ENCODE measurements at places on chromosomes 5 and 9. TPM values are rescaled to one million over a fixed set of nuclear protein-coding genes. Genes with fewer than 3 reads are reported as not detected.
A peak's percentile ranks its signal among the peaks of the same experiment; 100 is the strongest.

ANKS6 gene
- 17.5 TPM for total RNA-seq

CCNO gene
- total RNA-seq = not detected

NSUN2 gene
- total RNA-seq = 124 TPM

ALDH1B1 gene
- total RNA-seq = 25.1 TPM

SLC34A3 gene
- not detected for total RNA-seq

MEIKIN gene
- total RNA-seq = not detected

KCNMB1 gene
- not detected for total RNA-seq

ZNF366 gene
- total RNA-seq = not detected

WNK2 gene
- total RNA-seq = 0.20 TPM

DNA sequence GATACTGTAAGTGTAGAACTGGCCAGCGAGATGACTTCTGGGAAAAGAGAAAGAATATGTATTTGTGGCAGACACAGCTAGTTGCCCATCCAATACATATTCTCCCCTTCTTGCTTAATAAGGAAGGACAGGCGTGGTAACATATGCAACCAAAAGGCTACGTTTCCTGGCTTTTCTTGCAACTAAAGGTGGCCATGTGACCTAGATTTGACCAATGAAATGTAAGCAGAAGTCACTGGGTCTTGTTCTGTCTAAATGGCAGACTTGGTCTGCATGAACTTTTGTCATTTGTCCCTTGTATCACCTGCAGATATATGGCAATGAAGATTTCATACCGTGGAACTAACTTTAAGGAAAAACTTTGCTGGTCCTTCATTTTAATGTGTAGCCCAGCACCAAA lies 183.8 kb downstream of the CDH12 start:
- H3K27ac ChIP-seq = no peak overlapping the region
- DNase-seq = no peak
- no peaks in the 10 kb centered on the region for H3K27me3 ChIP-seq
- H3K4me3 ChIP-seq = no peak overlapping the region
- H3K4me1 ChIP-seq = no peaks in the 10 kb centered on the region

GRCh38 chr5:172448999-172449398 lies 5.3 kb downstream of the SH3PXD2B start:
- H3K27me3 ChIP-seq = peaks cover 14% of the 10 kb centered on the region
- no peaks in the 10 kb centered on the region for H3K36me3 ChIP-seq
- peaks cover 4% of the 10 kb centered on the region for H3K4me1 ChIP-seq
- no peak for DNase-seq
- H3K4me3 ChIP-seq = no peak overlapping the region

GRCh38 chr5:34735491-34736426 lies 79.6 kb downstream of the RAI14 start:
- no peaks in the 10 kb centered on the region for H3K27me3 ChIP-seq
- no peak overlapping the region for H3K4me3 ChIP-seq
- H3K36me3 ChIP-seq = no peaks in the 10 kb centered on the region

DNA sequence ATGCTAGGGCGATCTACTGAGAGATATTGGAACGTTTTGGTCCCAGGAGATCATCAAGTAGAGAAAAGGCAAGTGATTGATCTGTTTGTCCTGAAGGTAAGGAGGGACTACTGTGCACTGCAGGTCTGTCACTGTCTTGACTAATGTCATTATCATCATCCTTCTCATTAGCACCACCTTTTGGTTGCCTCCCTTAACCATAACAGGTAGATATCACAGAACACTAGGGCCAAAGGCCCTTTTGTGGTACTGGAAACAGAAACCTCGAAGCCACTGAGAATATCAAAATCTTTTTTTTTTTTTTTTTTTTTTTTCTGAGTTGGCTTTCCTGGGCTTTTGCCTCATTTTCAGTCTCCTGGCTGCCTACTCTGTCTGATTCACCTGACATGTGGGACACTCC lies 134.0 kb downstream of the KCTD16 start:
- no peaks in the 10 kb centered on the region for H3K27me3 ChIP-seq
- no peak overlapping the region for H3K27ac ChIP-seq
- no peaks in the 10 kb centered on the region for H3K36me3 ChIP-seq
- H3K4me3 ChIP-seq = no peak overlapping the region
- no peak for DNase-seq
- H3K4me1 ChIP-seq = no peaks in the 10 kb centered on the region

- no peaks in the 10 kb centered on the region for H3K4me1 ChIP-seq
- H3K27me3 ChIP-seq = no peaks in the 10 kb centered on the region
- no peak for DNase-seq
- peaks cover 25% of the 10 kb centered on the region for H3K36me3 ChIP-seq
- H3K4me3 ChIP-seq = no peak overlapping the region
These were observed 65.5 kb upstream of the POU4F3 start for GRCh38 chr5:146273109-146273508.

DNA sequence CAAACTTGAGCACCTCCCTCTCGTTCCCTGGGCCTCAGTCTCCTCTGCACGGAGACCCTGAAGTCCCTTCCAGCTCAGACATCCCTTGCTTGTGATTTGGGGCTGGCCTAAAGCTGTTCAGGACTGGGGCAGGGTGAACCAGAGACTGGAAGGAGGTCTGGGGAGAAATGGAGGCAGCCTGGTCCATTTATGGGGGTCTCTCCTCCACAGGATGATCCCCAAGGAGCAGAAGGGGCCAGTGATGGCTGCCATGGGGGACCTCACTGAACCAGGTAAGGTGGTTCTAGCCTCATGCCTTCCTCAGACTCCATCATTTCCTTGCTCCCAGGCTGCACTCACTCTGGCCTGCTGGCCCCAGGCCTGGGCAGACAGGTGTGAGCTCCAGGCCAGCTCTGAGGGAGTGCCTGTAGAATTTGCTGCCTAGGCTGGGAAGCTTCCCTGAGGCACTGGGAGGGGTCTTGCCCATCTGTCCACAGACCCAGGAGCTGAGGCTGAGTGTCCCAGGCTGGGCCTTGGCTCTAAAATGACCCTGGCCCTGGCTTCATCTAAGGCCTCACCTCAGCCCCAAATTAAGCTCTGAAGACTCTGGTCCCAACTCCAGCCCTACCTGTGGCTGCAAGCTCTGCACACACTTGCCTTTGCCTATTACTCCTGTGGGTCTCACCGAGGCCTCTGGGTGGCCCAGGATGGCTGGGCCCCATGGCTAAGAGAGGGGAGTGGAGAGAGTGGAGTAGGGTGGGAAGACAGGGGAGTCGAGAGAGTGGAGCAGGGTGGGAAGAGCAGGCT lies 1.9 kb downstream of the MYOZ3 start:
- DNase-seq = no peak
- no peak overlapping the region for H3K27ac ChIP-seq
- H3K4me1 ChIP-seq = no peaks in the 10 kb centered on the region
- H3K4me3 ChIP-seq = no peak overlapping the region
- no peaks in the 10 kb centered on the region for H3K27me3 ChIP-seq

GRCh38 chr9:81578606-81579005 lies 110.7 kb downstream of the TLE1 start:
- H3K4me1 ChIP-seq = no peaks in the 10 kb centered on the region
- no peaks in the 10 kb centered on the region for H3K36me3 ChIP-seq
- H3K4me3 ChIP-seq = no peak overlapping the region
- H3K27ac ChIP-seq = no peak overlapping the region
- H3K27me3 ChIP-seq = no peaks in the 10 kb centered on the region

DNA sequence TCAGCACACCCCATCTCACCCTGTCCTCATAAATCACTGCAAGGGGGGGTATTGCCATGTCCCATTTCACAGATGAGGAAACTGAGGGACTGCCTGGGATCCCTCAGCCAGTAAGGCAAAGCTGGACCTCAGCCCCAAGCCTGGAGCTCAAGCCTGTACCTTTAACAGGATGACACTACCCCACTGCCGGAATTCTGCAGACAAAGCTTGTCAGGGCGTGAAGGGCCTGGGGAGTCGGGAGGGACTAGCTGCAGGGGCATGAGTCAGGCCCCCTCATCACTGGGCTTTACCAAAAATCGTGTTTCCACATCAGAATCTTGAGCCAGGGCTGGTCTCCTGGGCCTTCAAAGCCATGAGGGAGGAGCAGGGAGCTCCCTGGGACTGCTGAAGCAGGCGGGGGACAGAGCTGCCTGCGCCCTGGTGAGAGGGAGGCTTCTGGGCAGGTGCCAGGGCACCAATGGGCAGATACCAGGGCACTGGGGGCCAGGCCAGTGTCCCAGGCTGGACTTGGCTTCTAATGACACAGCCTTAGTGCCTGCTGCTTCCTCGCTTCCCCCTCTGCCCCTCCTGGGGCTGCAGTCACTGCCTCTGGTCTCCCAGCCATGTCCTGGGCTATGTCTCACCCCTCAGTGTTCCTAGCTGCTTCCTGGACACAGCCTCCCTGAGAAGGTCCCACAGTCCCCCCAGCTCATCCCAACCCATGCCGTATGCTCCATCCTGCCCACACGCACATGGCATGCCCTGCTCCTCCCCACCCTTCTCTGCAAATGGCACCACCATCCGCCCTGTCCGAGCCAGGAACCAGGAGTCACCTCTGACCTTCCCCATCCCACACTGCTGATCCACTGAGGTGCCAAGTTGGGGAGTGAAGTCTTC lies 80.7 kb downstream of the LMX1B start:
- DNase-seq = peak; percentile 43
- no peaks in the 10 kb centered on the region for H3K27me3 ChIP-seq
- no peaks in the 10 kb centered on the region for H3K36me3 ChIP-seq
- H3K4me3 ChIP-seq = no peak overlapping the region
- H3K27ac ChIP-seq = no peak overlapping the region

DNA sequence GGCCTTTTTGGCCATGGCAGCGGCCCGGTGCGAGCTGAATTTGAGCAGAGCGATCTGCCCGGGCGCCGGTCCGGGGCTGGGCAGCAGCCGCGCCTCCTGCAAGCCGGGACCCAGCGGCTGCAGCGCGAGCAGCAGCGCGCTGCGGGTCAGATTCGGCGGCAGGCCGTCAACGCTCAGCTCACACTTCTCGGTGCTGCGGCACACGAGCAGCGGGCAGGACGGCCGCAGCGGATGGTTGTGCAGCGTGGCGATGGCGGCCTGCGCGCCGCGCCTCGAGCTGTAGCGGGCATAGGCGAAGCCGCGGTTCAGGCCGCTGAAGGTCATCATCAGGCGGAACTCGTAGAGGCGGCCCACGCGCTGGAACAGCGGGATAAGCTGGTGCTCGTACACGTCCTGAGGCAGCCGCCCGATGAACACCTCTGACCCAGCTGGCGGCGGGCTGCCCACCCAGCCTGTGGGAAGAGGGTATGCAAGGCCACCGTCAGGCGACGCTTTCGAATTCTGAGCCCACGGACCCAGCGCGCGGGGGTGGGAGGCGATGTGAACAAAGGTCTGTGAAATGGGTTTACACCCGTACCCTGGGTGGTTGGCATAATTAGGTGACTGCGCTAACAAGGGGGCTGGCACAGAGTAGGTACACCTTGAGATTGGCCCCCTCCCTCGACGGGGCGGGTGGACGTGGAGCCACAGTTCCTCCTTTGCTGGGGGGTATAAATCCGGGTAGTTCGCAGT lies 755 bp downstream of the DND1 start:
- no peak overlapping the region for H3K27ac ChIP-seq
- H3K27me3 ChIP-seq = no peaks in the 10 kb centered on the region
- H3K4me3 ChIP-seq = no peak overlapping the region
- peaks cover 46% of the 10 kb centered on the region for H3K36me3 ChIP-seq
- H3K4me1 ChIP-seq = no peaks in the 10 kb centered on the region

- H3K4me1 ChIP-seq = no peaks in the 10 kb centered on the region
- H3K36me3 ChIP-seq = no peaks in the 10 kb centered on the region
- no peak overlapping the region for H3K27ac ChIP-seq
- H3K4me3 ChIP-seq = no peak overlapping the region
- no peaks in the 10 kb centered on the region for H3K27me3 ChIP-seq
These were observed 32.9 kb downstream of the ELL2 start for GRCh38 chr5:95928724-95929253.

- no peak overlapping the region for H3K27ac ChIP-seq
- DNase-seq = no peak
- H3K4me1 ChIP-seq = no peaks in the 10 kb centered on the region
- no peak overlapping the region for H3K4me3 ChIP-seq
These were observed 502.5 kb upstream of the SEMA6A start for GRCh38 chr5:117077142-117077541.

DNA sequence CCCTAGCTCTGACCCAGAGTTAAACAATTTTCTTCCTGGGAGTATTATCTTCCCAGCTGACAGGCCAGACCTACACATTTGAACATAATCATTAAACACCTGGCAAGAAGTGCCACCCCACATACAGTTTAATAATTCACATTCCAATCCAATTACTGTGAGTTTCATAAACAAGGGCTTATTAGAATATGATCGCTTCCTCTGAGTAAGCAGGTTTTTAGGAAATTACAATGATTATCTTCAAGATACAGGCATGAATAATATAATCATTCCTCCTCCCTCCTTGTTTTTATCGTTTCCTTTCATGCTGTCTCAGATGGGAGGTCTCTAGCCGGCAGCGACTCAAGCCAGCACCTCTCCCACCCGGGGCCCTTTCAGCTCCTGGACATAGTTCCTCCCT lies 15.8 kb upstream of the KIF4B start:
- no peak overlapping the region for H3K27ac ChIP-seq
- no peaks in the 10 kb centered on the region for H3K27me3 ChIP-seq
- no peaks in the 10 kb centered on the region for H3K4me1 ChIP-seq
- H3K4me3 ChIP-seq = no peak overlapping the region
- H3K36me3 ChIP-seq = no peaks in the 10 kb centered on the region

- H3K4me1 ChIP-seq = no peaks in the 10 kb centered on the region
- DNase-seq = no peak
- no peaks in the 10 kb centered on the region for H3K27me3 ChIP-seq
- H3K4me3 ChIP-seq = no peak overlapping the region
These were observed 247.0 kb downstream of the YTHDC2 start for GRCh38 chr5:113760486-113760885.

- DNase-seq = no peak
- H3K27ac ChIP-seq = no peak overlapping the region
- H3K36me3 ChIP-seq = no peaks in the 10 kb centered on the region
- no peaks in the 10 kb centered on the region for H3K4me1 ChIP-seq
- no peak overlapping the region for H3K4me3 ChIP-seq
These were observed 51.1 kb upstream of the SPATA31C2 start for GRCh38 chr9:88189371-88189770.

DNA sequence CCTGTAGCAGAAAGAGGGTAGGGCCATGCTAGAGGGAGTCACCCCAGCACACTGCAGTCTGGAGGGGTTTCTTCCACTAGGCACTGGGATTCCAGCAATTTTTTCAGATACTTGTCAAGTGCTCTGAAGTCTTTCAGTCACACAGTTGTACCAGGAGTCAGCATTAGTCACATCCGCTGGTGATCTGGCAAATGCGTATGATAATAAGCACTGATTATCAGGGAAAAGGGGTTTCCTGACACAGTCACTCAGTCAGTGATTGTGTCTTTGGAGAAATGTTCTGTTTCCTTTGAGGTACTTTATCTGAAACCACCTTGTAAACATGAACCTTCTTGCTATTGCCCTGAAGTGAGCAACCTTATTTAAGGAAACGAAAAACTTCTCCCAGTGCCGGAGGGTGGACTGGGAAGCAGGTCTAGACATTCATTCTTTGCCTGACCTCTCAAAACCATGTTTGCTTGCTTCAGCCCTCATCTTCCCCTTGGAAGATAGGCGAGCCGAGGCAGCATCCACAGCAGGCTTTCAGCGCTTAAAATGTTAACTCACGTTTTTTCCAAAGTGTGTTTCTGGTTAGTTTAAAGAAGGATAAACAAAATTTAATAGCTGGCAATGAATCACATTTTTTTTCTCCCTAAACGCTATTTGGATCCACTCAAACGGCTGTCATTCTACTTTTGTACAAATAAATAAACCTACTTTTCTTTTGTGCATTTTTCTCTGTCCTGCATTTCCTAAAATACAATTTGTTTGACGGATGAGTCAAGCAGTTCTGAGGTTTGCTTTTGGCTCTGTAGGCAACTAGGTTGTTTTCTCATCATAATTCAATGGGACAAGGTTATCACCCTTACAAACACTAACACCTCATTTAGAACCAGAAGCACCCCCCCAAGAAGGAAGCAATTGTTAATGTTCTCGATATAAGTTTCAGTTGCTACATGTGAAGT lies 77.7 kb downstream of the FOXD1 start:
- no peak for DNase-seq
- H3K4me3 ChIP-seq = no peak overlapping the region
- H3K27me3 ChIP-seq = no peaks in the 10 kb centered on the region
- H3K36me3 ChIP-seq = no peaks in the 10 kb centered on the region
- no peak overlapping the region for H3K27ac ChIP-seq

All from CD8-positive, alpha-beta memory T cell (primary cell).